ENCODE measurements at places on chromosomes 6 and 20. TPM values are rescaled to one million over a fixed set of nuclear protein-coding genes. Genes with fewer than 3 reads are reported as not detected.

Gene THBS2
- total RNA-seq: 50.0 TPM

Gene RBPJL
- total RNA-seq: not detected

Gene OR2H1
- total RNA-seq: not detected

Gene MDN1
- total RNA-seq: 21.6 TPM

Gene PPP1R14C
- total RNA-seq: 36.0 TPM

Gene MAD2L1BP
- 20.1 TPM for total RNA-seq

Gene SMIM28
- total RNA-seq: not detected

Gene SLC2A10
- 2.1 TPM for total RNA-seq

Gene PBOV1
- total RNA-seq: not detected

All from esophagus mucosa (tissue), 1 donor.